ENCODE measurements at places on chromosomes 3 and 15.

DNA sequence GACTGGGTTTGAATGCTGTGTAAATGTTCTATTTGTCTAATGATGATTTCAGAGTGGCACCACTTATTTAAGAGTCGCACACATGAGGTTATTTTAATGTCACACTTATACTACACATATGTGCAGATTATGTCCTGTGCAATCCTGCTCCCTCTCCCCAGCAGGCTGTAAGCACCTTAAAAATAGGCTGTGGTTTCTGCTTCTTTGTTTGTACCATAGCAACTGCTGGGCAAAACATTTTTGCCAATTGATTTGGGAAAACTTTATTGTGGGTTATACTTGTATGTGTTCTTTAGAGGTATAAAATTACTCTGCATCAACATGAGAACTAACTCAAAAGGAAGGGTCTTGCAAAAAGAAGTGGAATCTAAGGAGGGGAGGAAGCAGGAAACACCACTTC, 318.5 kb downstream of the NTRK3 start:
- no peak for DNase-seq

- no peak for DNase-seq
These were observed 596.7 kb downstream of the TUSC7 start for GRCh38 chr3:117306299-117306698.

GRCh38 chr15:97547381-97547780, 413.1 kb upstream of the ARRDC4 start:
- no peak for DNase-seq

DNA sequence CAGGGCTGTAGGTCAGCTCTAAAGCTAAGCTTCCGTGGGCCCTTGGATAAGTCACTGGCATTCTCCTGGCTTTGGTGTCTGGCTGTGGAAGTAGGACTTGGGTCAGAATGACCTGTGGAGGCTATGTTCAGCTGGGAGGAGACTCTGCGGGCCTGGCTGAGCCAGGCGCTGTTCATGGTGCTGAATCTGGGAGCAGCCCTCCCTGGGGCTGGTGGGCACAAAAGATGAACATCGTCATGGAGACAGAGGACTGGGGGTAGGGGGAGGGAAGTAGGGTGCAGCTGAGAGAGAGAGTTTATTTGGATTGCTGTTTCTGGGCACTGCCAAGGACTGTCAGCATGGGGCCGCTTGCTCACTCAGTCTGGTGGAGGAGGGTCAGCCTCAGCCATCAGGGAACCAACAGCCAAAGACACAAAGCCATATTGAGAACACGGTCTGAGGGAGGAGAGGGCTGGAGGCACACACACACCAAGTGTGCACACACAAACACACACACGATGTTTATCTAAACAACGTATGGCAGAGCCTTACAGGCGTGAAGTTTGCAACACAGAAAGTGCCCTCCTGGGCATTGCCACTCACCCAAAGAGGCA, 120.7 kb upstream of the LINGO1 start:
- no peak for DNase-seq

DNA sequence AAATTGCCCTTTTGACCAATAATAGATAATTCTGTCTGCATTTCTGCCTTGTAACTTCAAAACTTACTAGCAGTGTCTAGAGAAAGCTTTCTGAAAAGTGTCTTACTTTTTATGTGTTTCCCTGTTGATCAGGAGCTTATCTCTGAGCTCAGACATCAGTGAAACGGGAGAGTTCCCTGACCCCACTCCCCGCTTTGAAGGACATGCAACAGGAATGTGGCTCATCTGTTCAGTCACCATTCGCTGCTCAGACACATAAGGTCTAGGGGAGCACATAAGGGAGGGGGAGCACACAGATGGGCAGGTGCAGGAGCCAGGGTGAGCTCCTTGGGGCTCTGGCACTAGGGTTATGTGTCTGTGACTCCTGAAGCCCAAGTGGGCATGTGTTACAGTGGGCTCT, 205.0 kb downstream of the FEZF2 start:
- no peak for DNase-seq

- DNase-seq, result no peak
These were observed 170.7 kb downstream of the TIGIT start for GRCh38 chr3:114464548-114464947.
